ENCODE measurements at places on chromosomes 3 and 15.

GRCh38 chr3:194103505-194103904 lies 32.4 kb upstream of the HES1 start:
- peak; percentile 32 for DNase-seq

GRCh38 chr3:28188686-28189085 lies 52.7 kb upstream of the CMC1 start:
- no peak for DNase-seq

DNA sequence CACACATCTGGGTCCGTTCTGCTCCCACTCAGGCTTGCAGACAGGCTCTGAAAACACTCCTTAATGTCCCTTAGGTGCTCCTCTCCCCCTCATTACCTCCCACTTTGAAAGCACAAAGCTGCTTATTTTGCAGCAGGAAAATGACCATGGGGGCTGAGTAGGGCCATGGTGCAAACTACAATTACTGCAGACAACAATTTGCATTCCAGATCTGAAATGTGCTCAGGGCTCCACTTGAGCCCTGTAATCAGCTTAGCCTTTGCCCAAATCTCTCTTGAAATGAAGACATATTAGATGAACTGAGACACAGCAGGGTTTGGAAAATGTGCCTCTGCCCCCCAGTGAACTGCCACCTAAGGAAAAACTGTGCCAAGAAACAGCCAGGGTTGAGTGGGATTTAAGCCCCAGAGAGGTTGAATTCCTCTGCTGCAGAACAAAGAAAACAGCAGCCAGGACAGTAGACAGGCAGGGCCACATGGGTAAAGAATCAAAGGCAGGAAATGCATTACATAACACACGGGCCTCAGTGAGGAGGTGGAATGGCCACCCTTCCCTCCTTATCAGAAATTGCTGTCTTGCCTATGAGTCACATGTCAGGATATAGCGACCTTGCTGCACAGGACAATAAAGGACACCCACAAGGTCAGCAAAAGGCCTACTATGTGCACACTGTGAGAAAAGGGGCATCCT lies 126.8 kb upstream of the ARHGEF3 start:
- DNase-seq = no peak

DNA sequence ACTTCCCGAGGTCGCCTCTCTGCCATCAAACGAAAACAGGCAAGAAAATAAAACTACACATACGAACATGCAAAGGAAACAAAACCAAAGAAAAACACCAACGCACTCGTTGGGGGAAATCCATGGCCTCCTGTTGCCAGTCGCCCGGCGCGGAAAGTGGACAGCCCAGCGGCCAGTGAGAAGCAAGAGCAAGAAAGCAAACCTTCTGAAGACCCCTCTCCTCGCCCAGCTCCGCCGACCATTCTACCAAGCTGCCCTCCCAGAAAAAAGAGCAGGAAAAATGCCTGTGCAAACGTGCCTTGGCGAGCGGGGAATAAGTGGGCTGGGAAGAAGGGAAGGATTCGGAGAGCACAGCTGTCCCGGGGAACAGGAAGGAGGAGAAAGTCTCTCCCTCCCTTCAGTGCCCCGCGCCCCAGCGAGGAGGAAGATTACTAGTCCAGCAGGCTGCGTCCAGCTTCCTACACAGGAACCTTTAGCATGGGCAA lies 802 bp upstream of the NECTIN3 start:
- DNase-seq = no peak

GRCh38 chr3:81601707-81602305 lies 159.6 kb downstream of the GBE1 start:
- DNase-seq = no peak

DNA sequence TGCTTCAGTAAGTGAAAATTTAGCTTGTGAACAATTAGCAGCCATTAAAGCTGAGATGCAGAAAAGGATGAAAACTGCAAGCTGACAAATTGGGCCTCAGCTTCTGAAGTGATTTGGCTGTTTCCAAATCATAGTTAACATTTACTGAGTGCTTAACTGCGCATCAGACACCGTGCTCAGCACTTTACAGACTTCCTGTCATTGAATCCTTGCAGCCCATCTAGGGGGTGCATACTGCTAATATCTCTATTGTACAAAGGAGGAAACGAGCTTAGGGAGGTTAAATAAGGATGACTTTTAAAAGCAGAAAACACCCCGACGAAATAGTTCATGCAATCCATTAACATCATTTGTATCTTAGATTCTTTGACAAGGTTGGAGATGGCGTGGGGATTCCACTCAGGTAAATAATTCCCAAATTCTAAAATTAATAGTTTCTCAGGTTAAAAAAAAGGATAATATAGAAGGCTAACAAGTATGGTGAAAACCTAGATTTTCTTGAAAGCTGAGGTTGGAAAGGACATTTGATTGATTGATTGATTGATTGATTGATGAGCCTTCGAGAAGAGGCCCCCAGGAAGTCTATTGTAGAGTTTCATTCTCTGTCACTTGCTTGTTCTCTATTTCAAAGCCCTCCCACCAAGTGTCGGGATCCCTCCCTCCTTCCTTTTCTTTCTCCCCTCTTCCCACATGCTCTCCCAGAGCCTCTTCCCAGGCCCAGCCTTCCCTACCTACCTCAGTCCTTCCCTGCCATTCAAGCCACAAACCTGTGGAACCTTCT lies 23.5 kb upstream of the EPHB3 start:
- DNase-seq = no peak

GRCh38 chr3:168250415-168250861 lies 154.7 kb upstream of the GOLIM4 start:
- DNase-seq = no peak

GRCh38 chr15:76991741-76992645 lies 2.9 kb upstream of the PSTPIP1 start:
- DNase-seq = no peak

DNA sequence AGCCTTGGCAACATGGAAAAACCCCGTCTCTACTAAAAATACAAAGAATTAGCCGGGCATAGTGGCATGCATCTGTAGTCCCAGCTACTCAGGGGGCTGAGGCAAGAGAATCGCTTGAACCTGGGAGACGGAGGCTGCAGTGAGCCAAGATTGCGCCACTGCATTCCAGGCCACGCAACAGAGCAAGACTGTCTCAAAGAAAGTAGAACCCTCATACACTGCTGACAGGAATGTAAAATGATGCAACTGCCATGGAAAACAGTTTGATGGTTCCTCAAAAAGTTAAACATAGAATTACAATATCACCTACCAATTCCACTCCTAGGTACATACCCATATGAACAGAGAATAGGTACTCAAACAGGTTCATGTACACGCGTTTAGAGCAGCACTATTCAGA lies 158.9 kb downstream of the TBC1D5 start:
- no peak for DNase-seq

DNA sequence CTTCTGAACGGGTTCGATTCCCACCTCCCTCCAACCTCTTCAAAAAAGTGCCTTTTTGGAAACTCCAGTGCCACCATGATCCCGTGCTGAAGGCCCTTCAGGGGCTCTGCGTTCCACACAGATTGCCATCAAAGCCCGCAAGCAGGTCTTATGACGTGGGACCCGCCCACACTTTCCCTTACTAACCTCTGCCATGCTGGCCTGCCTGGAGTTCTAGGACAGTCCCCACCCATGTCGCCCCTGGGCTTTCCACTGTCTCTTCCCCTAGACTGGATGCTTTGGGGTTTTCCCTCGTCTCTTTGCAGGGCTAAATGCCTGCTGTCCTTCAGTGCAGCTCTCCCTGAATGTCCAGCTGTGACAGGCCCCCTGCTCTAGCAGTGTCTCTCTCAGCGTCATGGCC lies 313.7 kb upstream of the ATP10A start:
- no peak for DNase-seq

All from stimulated activated CD8-positive, alpha-beta memory T cell treated with anti-CD3 and anti-CD28 coated beads, Interleukin-15, amount 100 ng/mL, for 4 hours (primary cell).